ENCODE measurements at places on chromosomes 6 and 20. TPM values are rescaled to one million over a fixed set of nuclear protein-coding genes. Genes with fewer than 3 reads are reported as not detected.

MOG gene
- polyA plus RNA-seq, result 0.04 TPM

FOXA2 gene
- 8.2 TPM for polyA plus RNA-seq

GTSF1L gene
- not detected for polyA plus RNA-seq

HCRTR2 gene
- 0.10 TPM for polyA plus RNA-seq

MEI4 gene
- 0.09 TPM for polyA plus RNA-seq

EFCAB8 gene
- polyA plus RNA-seq, result 0.25 TPM

AARS2 gene
- polyA plus RNA-seq, result 14.3 TPM

CGA gene
- 0.04 TPM for polyA plus RNA-seq

ZNF831 gene
- 0.31 TPM for polyA plus RNA-seq

KCNQ2 gene
- 5.2 TPM for polyA plus RNA-seq

DNA sequence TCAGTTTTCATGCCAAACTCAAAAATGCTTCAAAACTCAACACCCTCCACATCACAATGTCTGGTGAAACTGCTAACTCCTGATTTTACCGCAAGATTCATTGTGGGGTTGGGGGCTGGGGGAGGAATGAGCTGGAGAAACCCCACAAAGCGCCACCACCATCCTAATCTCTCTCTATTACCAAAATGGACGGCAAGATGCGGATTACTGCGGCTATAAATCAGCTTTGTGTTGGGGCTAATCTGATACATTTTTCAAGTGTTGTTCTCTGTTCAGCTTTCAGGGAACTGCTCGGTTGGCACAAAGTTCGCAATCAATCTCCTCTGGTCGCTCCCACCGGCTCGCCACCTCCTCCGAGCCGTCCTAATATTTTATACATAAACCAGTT, 83.7 kb downstream of the TMEM242 start:
- peaks cover 16% of the 10 kb centered on the region for H3K4me1 ChIP-seq
- no peak overlapping the region for H3K4me3 ChIP-seq
- H3K27me3 ChIP-seq, result peaks cover 30% of the 10 kb centered on the region
- DNase-seq, result no peak

- DNase-seq, result no peak
- H3K4me3 ChIP-seq, result no peak overlapping the region
- no peaks in the 10 kb centered on the region for H3K36me3 ChIP-seq
- H3K27me3 ChIP-seq, result no peaks in the 10 kb centered on the region
Measured at GRCh38 chr20:54806462-54806861, 331.1 kb downstream of the DOK5 start.

- no peaks in the 10 kb centered on the region for H3K4me1 ChIP-seq
- H3K36me3 ChIP-seq, result no peaks in the 10 kb centered on the region
- H3K27ac ChIP-seq, result no peak overlapping the region
- DNase-seq, result no peak
- H3K4me3 ChIP-seq, result no peak overlapping the region
Measured at GRCh38 chr6:40922281-40922680, 116.7 kb downstream of the UNC5CL start.

- peak; percentile 19 for DNase-seq
- no peaks in the 10 kb centered on the region for H3K36me3 ChIP-seq
- peaks cover 3% of the 10 kb centered on the region for H3K4me1 ChIP-seq
- H3K27me3 ChIP-seq, result no peaks in the 10 kb centered on the region
- no peak overlapping the region for H3K27ac ChIP-seq
- no peak overlapping the region for H3K4me3 ChIP-seq
Measured at GRCh38 chr20:41540459-41540858, 77.7 kb downstream of the CHD6 start.

DNA sequence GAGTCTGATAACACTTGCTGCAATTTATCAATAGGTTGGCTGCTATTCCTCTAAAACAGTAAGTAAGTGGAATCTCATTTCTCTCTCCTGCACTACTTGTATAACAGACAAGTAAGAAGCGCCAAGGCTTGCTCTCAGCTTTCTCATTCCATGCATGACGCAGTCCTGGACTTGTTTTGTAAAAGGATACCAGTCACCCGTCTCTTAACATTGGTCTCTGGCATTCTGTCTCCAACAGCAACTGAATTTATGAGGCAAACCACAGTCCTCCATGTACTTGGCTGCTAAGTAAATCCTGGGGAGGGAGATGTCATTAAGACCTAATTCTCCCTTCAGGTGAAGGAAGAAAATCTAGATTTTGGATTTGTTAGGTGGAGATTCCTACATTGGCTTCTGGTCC, 115.4 kb downstream of the OPN5 start:
- no peaks in the 10 kb centered on the region for H3K36me3 ChIP-seq
- no peaks in the 10 kb centered on the region for H3K4me1 ChIP-seq
- H3K27ac ChIP-seq, result no peak overlapping the region
- DNase-seq, result no peak
- no peak overlapping the region for H3K4me3 ChIP-seq

GRCh38 chr6:83709748-83710050, 798 bp upstream of the SNAP91 start:
- no peaks in the 10 kb centered on the region for H3K4me1 ChIP-seq
- H3K27ac ChIP-seq, result no peak overlapping the region
- H3K4me3 ChIP-seq, result no peak overlapping the region
- peaks cover 40% of the 10 kb centered on the region for H3K27me3 ChIP-seq
- H3K36me3 ChIP-seq, result no peaks in the 10 kb centered on the region

DNA sequence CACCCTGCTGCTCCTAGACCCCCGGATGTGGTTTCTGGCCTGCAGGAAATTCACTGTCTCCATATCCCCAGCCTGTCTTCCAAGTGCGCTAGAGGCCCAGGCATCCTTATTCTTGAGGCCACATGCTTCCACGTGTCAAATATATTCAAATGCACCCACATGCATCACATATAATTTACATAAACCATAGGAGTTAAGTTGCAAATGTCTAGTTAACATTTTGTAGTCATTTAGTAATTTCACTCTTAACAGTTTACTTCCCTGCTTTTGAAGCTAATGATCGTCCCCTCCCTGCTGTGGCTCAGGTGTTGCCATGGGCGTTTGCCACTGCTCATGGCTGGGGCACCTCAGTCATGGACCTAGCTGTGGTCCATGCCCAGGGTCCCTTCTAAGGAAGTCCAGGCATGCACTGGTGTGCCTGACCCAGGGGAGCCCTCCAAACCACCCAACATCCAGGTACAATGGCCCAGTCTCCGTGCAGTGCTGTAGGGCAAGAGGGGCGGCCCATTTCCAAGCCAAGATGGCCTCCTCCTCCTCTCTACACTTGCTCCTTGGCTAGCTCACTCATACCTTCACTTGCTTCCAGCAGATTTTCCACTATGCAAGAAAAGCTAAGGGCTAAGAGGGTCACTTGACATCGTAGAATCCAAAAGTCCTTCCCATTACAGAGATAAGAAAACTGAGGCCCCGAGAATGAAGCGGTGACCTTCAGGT, 42.4 kb downstream of the FGD2 start:
- no peak for DNase-seq
- peaks cover 13% of the 10 kb centered on the region for H3K4me1 ChIP-seq

- H3K27ac ChIP-seq, result no peak overlapping the region
- no peak overlapping the region for H3K4me3 ChIP-seq
Measured at GRCh38 chr20:48689874-48690571, 137.8 kb downstream of the PREX1 start.

- H3K4me3 ChIP-seq, result no peak overlapping the region
- no peaks in the 10 kb centered on the region for H3K27me3 ChIP-seq
- H3K36me3 ChIP-seq, result no peaks in the 10 kb centered on the region
- no peak overlapping the region for H3K27ac ChIP-seq
Measured at GRCh38 chr6:129146902-129147301, 264.0 kb downstream of the LAMA2 start.

- H3K27me3 ChIP-seq, result no peaks in the 10 kb centered on the region
- H3K4me1 ChIP-seq, result peaks cover 14% of the 10 kb centered on the region
- H3K36me3 ChIP-seq, result peaks cover 37% of the 10 kb centered on the region
- DNase-seq, result no peak
Measured at GRCh38 chr20:49276161-49276960, 1.5 kb downstream of the ZNFX1 start.

DNA sequence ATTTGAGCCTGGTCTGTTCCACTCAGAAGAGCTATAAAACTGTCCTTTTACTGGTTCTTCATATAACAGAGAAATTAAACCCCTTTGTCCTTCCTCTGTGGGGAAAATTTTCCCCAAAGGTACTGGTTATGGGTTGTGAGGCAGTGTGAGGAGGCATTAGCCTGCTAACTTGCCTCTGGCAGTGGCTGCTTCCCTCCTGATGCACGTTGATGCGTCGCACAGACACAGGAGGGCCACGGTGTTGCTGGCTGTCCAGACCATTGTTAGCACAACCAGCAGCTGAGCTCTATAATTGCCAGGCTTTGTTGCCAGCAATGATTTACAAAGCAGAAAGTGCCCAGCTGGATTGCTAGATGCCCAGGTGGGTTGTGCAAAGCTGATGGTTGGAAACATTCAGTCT, 10.1 kb downstream of the AAR2 start:
- peaks cover 66% of the 10 kb centered on the region for H3K36me3 ChIP-seq
- no peaks in the 10 kb centered on the region for H3K27me3 ChIP-seq
- no peak for DNase-seq
- H3K4me1 ChIP-seq, result no peaks in the 10 kb centered on the region
- H3K27ac ChIP-seq, result no peak overlapping the region

GRCh38 chr20:7361321-7361720, 578.9 kb downstream of the HAO1 start:
- no peak overlapping the region for H3K4me3 ChIP-seq
- H3K4me1 ChIP-seq, result no peaks in the 10 kb centered on the region
- H3K36me3 ChIP-seq, result no peaks in the 10 kb centered on the region
- no peak overlapping the region for H3K27ac ChIP-seq

DNA sequence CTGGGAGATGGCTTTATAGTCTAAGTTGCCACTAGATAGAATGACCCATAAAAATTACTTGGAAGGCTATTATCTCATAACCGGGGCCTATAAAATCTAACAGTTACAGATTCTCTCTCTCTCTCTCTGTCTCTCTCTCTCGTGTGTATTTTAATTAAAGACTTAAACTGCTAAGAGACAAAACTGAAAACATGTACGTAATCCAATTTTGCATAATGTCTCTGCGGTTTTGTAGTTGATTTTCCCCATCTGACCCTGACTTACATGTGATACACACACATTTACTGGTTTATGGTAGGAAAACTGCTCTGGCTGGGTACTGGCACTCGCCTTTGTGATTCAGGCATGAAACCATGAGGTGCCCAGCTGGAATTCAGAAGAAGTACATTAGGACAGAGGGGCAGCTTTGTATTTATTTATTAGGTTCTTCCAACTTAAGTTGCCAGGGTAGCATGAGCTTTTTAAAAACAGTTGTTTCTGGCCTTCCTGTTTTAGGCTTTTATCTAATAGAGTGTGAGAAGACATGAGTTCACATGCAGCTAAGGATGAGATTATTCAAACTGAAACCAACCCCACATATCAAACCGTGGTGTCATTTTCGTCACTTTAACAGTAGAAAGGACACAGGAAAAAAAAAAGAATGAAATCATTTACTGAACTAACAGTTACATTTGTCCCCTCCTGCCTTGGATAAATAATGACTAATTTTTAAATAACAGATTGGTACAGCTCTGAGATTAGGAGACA, 182.5 kb downstream of the GMPR start:
- DNase-seq, result no peak
- H3K27me3 ChIP-seq, result no peaks in the 10 kb centered on the region
- peaks cover 13% of the 10 kb centered on the region for H3K4me1 ChIP-seq
- H3K27ac ChIP-seq, result peak overlapping the region; percentile 35
- no peak overlapping the region for H3K4me3 ChIP-seq

GRCh38 chr6:17271628-17272027, 9.5 kb upstream of the RBM24 start:
- H3K4me3 ChIP-seq, result no peak overlapping the region
- no peak for DNase-seq
- H3K36me3 ChIP-seq, result no peaks in the 10 kb centered on the region
- no peak overlapping the region for H3K27ac ChIP-seq
- peaks cover 3% of the 10 kb centered on the region for H3K27me3 ChIP-seq

- peaks cover 15% of the 10 kb centered on the region for H3K4me1 ChIP-seq
- peaks cover 99% of the 10 kb centered on the region for H3K27me3 ChIP-seq
- no peak overlapping the region for H3K4me3 ChIP-seq
Measured at GRCh38 chr6:98844244-98845210, 10.2 kb downstream of the POU3F2 start.

DNA sequence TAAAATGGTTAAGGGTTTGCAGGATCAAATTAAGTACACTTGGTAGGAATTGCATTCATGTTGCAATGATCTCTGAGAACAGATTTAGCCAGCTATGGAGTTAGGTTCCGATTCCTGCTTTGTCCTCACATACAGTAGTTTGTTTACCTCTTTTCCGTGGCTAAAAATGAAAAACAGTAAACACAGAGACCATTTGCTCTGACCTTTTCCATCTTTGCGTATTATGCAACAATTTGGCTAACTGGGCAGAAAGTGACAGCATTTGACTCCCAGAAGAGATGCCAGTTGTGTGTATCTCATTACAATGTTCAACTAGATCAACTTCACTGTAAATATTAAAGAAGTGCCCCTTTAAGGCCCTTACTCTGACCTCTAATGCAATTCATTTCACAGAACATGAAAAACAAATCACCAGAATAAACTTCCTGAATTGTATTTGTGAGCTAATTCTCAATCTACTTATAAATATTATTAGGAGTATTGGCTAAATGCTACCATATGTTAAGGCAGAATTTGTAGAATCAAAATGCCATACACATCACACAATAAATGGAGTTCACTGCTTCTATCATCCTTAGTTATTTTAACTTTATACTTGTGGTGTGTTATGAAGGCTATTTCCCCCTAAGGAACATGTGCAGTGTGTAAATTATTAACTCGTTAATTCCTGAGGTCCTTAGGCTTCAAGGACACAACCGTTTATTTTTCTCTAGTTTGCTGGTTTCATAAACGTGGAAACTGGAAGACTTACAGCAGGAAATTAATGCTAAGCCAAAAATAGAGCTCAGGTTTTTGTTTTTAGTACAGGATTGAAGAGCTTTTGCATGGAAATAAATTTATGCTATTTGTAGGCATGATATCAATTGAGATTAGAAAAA, 380.7 kb upstream of the CITED2 start:
- H3K27ac ChIP-seq, result peak overlapping the region; percentile 39
- no peak for DNase-seq
- no peaks in the 10 kb centered on the region for H3K36me3 ChIP-seq
- no peak overlapping the region for H3K4me3 ChIP-seq
- H3K4me1 ChIP-seq, result peaks cover 20% of the 10 kb centered on the region

DNA sequence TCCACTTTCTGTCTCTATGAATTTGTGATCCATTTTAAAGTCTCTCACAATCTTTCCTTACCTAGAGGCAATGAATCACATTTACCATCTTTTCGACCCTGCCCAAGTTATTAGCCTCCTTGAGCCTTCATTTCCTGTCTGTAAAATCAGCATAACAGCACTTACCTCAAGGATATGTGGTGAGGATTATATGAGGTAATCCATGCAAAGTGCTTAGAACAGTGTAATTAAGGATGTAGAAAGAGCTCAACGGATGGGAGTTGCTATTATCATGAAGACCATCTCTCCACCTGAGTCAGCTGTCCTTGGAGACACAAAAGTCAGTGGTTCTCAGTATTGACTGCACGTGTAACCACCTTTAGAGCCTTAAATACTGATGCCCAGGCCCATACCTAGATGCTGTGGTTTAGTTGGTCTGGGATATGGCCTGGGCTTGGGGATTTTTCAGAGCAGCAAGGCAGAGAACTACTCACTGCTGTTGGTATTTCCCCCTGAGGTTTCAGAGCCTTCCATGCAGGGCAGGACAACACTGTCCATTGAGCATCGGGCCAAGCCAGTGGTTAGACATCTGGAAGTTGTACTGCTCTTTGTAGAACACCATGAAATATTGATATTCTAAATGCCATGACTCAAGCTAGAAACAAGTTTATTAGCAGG, 55.8 kb downstream of the LYRM2 start:
- no peak overlapping the region for H3K4me3 ChIP-seq
- DNase-seq, result no peak
- no peak overlapping the region for H3K27ac ChIP-seq
- H3K36me3 ChIP-seq, result no peaks in the 10 kb centered on the region

GRCh38 chr6:151002057-151002450, 136.6 kb downstream of the MTHFD1L start:
- H3K27ac ChIP-seq, result no peak overlapping the region
- H3K4me1 ChIP-seq, result peaks cover 3% of the 10 kb centered on the region
- no peaks in the 10 kb centered on the region for H3K27me3 ChIP-seq
